Activated effector memory CD4-positive, alpha-beta T cell treated with Interleukin-2 at 50 U/mL for 16 hours (primary cell): ENCODE measurements at places on chromosomes 5 and 9.

GRCh38 chr5:55535199-55535905 lies 588 bp upstream of the PLPP1 start:
- DNase-seq, result no peak

- DNase-seq, result no peak
Measured at GRCh38 chr5:40171971-40172370, 507.7 kb upstream of the PTGER4 start.

DNA sequence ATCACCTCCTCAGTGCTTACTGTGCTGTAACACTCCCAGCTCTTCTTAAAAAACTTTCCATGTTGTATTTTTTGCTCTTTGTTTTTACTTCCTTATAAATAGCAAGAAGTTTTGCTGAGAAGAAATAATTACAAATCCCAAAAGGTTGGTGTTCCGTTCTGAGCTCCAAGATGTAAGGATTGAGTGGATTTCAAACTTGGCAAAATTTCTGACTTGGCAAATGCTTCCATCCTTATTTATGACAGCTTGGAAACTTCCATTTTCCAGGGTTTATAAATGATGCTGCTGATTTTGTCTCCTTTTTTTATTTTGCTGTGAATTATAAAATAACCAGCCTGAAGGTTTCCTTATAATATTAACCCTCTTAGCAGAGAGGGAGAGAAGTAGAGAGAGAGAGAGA lies 151.9 kb downstream of the NTRK2 start:
- no peak for DNase-seq

DNA sequence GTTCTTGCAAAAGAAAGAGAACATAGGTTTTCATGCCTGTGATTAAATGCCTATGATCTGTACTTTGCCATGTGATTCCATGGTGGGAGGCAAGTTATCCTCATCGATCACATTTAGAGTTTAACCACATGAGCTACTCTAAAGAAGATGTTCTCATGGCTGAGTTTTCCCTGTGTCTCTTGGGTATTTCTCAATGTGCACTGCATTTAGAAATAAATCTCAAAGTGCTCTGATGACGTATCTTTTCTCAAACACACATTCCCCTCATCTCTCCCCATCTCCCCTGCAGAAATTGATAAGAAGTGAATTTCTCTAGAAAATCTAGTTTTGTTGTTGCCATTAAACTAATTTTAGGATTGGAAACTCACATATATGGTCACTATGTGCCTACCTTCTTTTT lies 282.2 kb downstream of the SEMA5A start:
- DNase-seq, result no peak

GRCh38 chr5:76489877-76490688 lies 87.0 kb downstream of the IQGAP2 start:
- DNase-seq, result no peak

- no peak for DNase-seq
Measured at GRCh38 chr9:133254471-133254870, 20.5 kb downstream of the ABO start.

- no peak for DNase-seq
Measured at GRCh38 chr5:175695161-175696126, 37.6 kb downstream of the HRH2 start.

DNA sequence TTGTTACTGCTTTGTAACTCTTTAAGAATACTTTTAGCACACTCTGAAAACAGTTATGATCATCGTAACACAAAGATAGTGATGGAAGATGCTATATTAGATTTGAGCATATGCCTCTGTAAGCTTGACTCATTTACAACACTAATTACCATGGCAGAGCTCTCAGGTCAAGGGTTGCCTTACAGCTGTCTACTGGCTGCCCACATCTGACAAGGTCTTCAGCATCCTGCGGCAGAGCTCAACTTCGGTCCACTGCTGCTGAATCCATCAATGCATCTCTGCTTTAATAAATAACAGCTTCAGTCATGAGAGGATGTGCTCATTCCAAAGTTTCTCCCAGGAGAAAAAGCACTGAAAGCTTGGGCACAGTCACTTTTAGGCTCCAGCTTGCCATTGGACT lies 449.4 kb downstream of the RASEF start:
- DNase-seq, result no peak
